Dorsolateral prefrontal cortex (tissue), 122 donors: ENCODE measurements at places on chromosomes 7 and 10. TPM values are rescaled to one million over a fixed set of nuclear protein-coding genes. Genes with fewer than 3 reads are reported as not detected.

- no peak for DNase-seq
Observed at GRCh38 chr7:106999023-106999422, 45.5 kb upstream of the PRKAR2B start.

DNA sequence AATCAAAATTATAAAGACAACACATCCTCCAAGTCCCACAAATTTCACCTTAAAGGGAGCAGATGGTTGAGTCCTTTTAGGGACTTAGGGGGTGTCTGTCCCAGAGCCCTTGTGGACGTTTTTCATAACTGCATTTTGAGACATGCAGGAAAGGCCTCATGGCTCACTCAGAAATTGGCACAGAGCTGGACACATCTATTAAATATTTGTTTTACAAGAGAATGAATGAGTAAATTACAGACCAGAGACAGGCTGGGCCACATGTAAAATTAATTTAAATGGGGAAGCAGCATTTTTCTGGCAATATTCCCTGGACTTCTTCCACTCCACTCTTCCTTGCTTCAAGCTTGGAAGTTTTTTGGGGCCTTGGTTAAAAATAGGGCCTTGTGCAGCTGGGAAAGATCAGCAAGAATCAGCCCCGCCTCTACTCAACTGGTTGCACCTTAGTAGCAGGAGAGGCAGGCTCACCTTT lies 20.0 kb downstream of the LAMB1 start:
- no peak for DNase-seq

SPDYE5 gene
- not detected for total RNA-seq

LIPM gene
- not detected for total RNA-seq

SFTPA1 gene
- total RNA-seq, result not detected

NPM3 gene
- total RNA-seq, result 18.8 TPM
